ENCODE measurements at places on chromosomes 3 and 15. TPM values are rescaled to one million over a fixed set of nuclear protein-coding genes. Genes with fewer than 3 reads are reported as not detected.
A peak's percentile ranks its signal among the peaks of the same experiment; 100 is the strongest.

THSD4 gene
- 44.0 TPM for total RNA-seq

CSPG4 gene
- total RNA-seq, result 6.0 TPM

GRCh38 chr3:54772746-54773145 is 155.1 kb downstream of the LRTM1 start:
- no peak for DNase-seq

GRCh38 chr15:100929641-100930042 is 10.5 kb downstream of the LRRK1 start:
- peak; percentile 79 for DNase-seq

DNA sequence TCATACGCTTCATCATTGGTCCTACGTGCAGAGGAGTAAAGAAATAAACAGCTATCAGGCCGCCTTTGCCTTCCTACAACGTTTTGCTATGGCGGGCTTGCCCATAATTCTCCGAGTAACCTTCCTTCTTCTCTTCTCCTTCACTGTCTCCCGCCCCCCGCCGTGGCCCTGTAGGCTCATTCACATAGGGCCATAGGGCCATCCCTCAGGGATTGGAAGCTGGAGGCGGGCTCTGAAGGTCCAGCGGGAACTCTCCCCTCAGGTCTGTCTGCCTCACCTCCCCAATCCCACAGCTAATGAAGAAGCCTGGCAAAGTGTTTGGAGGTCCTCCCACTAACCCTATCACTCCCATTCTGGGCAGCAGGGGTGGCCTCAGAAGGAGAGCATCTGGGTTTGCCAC is 43.6 kb downstream of the SEMA5B start:
- DNase-seq, result no peak

DNA sequence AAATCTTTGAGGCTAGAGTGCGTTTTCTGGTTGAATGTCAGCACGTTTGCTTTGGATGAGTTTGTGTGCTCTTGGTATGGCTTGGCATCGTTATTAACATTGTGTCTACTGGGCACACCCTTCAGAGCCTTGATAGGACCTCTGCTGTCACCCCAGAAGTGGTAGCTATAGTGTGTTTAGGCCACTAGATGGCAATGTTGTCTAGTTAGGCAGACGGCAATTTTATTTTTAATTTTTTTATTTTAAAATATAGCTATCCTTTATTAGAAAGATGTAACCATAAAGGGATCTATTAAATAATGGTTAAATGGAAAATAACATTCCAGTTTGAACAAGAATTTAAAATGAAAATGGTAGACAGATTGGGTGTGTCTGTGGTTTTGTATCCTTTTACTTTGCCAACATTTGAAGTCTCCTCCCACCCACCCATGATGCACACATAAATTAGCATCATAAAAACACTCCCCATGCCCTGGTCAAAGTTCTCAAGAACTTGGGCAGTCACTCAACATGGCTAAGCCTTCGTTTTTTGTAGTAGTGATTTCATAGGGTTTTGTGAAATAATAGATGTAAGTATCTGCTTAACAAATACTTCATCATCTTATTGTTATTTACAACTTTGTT is 200.7 kb downstream of the KCNH8 start:
- peak; percentile 17 for DNase-seq

DNA sequence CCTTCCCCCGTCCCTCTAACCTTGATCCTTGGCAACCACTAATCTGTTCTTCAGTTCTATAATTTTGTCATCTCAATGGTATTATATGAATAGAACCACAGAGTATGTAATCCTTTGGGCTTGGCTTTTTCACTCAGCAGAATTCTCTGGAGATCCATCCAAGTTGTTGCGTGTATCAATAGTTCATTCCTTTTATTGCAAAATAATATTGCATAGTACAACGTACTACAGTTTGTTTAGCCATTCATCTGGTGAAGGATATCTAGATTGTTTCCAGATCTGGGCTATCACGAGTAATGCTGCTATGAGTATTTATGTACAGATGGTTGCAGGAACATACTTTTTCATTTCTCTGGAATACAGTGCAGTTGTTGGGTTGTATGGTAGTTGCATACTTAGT is 76.2 kb downstream of the PLXNA1 start:
- DNase-seq, result no peak

Measured in foreskin keratinocyte (primary cell).